ENCODE measurements at places on chromosomes 16 and 17.

- DNase-seq: no peak
These were observed 53.6 kb upstream of the SCNN1B start for GRCh38 chr16:23248261-23249194.

GRCh38 chr16:78106686-78107085, 7.2 kb downstream of the WWOX start:
- no peak for DNase-seq

DNA sequence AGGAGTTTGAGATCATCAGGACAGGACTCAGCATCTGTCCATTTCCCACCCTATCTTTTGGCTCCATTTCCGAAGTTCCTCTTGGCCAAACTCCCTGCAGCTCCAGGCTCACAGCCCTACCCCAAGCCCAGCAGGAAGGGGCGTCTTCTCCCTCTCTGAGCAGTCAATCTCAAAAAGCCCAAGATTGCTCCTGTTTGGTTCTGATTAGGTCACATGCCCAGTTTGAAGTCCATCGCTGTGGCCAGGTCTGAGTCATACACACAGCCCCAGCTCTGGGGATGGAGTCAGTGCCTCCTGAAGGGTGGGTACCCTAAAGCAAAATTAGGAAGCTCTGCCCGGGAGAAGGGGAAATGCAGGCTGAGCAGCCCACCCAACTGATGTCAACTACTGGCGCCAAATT, 23.9 kb downstream of the SNX20 start:
- DNase-seq: no peak

- no peak for DNase-seq
These were observed 226.8 kb downstream of the ENGASE start for GRCh38 chr17:79301469-79301868.

DNA sequence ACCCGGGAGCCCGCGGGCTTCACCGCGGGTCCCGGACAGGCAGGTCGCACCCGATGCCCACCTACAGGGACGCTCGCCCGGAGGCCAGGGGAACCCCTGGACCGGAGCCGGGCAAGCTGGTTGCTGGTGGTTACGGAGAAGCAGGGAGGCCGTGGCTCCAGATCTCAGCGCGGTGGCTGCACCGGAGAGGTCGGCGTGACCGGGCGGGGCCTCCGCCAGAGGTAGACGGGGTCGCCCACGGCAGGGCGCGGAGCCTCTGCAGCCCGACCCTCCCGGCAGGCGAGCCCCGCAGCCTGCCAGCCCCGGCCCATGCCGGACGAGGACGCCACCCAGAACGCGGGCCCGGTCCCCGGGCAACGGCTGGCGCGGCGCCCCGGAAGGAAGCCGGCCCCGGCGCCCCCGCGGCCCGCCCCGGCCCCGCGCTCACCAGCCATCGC, 341 bp downstream of the PCYT2 start:
- no peak for DNase-seq

DNA sequence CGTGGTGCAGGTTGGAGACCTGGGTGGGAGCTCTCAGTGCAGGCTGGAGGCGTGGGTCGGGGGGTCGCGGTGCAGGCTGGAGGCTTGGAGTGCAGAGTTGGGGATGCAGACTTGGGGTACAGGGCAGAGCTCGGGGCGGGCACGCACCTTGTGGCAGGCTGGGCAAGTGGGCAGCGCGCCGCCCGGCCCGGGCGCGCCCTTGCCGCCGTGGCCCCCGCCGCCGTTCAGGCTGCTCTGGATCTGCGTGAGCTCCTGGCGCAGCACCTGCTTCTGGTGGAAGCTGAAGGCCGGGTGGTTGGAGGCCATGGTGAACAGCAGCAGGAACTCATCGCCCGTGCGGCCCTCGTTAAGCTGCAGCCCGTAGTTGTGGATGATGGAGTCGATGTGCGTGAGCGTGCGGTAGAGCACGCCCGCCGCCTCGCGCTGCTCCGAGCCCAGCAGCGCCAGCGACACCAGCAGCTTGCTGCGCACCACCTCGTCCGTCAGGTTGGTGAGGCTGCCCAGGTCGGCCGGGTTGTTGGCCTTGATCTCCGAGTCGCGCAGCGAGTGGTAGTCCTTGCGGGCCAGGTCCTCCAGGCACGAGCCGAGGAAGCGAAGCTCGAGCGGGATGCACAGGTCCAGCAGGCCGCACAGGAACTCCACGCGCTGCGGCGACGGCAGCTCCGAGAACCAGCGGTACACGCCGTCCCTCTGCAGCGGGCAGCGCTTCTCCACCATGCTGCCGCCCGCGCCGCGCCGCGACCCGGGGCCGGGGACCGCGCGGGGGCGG, 1.1 kb downstream of the ZCCHC14 start:
- no peak for DNase-seq

DNA sequence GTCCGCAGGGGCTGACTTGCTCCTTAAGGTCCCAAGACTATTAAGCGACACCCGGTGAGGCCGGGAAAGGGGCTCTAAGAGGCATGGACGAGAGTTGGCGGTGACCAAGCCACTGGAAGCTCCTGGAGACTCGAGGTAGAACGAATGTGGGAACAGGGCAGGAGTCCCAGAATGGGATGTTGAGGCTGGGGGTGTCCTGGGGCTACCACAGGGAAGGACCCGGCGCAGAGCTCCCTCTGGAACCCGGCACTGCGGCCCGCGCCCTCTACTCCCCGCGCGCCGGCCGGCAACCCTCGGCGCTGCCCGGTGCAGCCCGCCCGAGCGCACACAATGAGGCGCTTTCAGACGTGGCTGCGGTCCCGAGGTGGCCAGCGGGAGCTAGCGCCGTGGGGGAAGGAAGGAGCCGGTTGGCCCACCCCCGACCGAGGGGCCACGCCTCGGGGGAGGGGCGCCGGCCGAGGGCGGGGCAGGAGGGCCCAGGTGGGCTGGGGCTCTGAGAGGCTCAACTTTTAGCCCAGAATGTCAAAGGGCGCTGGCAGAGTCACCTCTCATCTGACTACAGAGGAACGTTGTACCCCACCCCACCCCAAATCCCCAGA, at the start of gene CHST6:
TSS of gene CHST6 (minus strand) at position 366 of the 599 bp plus-strand sequence. CDS start 15,613 bp downstream, outside the sequence.
- no peak for DNase-seq
